ENCODE measurements at places on chromosomes 5 and 9. TPM values are rescaled to one million over a fixed set of nuclear protein-coding genes. Genes with fewer than 3 reads are reported as not detected.

DBH gene
- not detected for total RNA-seq

SOX30 gene
- 0.34 TPM for total RNA-seq

CRHBP gene
- total RNA-seq = 0.52 TPM

IL13 gene
- total RNA-seq = not detected

TAS2R1 gene
- not detected for total RNA-seq

PCDHA10 gene
- total RNA-seq = 0.33 TPM
